Mucosa of gallbladder (tissue), 1 donor: ENCODE measurements at places on chromosomes 6 and 20. TPM values are rescaled to one million over a fixed set of nuclear protein-coding genes. Genes with fewer than 3 reads are reported as not detected.
A peak's percentile ranks its signal among the peaks of the same experiment; 100 is the strongest.

GRCh38 chr20:63709149-63709527, 1.3 kb downstream of the ZGPAT start:
- no peak for DNase-seq

PANK2 gene
- total RNA-seq = 32.5 TPM

TP53TG5 gene
- not detected for total RNA-seq

DNA sequence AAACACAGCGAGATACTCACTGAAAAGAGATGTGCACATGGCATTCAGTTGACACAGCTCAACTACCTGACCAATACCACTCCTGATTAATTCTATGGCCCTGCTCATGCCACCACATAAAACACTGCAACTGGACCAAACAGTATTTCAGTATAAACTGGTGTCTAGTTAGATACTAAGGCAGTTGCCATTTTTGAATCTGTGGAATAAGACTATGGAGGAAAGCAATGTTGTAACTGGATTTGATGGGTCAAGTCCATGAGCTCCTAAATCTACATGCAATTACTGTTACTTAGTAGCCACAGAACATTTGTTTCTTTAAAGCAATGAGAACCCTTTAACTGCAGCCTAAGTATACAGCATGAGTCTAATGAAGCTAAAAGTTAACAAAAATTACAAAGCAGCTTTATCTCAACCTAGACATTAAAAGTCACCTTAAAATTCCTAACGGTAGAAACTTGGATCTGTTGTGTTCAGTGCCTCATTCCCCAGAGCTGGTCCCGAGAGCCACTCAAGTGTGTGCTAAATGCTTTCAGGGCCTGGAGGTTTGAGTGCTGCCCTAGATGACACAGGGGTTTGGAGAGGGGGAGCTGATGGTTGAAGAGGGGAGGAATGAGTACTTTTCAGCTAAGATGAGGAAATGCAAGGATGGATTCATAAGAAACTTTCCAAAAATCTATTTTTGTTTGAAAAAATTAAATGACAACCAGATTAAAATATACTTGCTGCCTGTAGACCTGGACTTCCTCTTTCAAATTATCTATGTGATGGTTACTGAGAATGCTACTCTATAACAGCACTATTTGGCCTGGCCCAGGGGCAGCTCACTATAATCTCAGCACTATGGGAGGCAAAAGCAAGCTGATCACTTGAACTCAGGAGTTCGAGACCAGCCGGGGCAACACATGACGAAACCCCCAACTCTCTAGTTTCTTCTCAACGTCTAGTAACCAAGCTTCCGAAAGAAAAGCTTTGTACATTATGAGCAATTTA, 15.6 kb downstream of the SNX5 start:
- DNase-seq = no peak

GRCh38 chr6:110484321-110484720, 7.9 kb upstream of the SLC22A16 start:
- no peak for DNase-seq

NINL gene
- total RNA-seq = 20.8 TPM

DNA sequence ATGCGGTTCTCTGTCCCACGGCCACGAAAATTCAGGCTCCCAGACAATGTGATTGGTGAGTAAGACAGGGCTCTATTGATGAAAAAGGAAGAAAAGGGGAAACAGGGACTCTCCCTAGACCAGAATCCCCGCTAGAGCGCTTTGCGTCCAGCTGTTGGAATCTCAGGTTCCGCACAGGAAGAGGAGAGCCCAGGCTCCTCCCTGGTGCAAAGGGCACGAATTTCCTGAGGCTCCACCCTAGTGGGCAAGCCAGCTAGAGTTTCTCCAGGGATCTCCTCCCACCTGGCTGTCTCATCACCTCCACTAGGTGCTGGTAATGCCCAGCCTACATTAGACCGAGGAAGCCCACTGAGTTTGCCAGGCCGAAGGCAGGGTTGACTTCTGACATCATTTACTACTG, 135.9 kb upstream of the SOX4 start:
- DNase-seq = no peak

- no peak for DNase-seq
Measured at GRCh38 chr20:58130581-58130980, 97.9 kb downstream of the ANKRD60 start.

TRIM10 gene
- total RNA-seq = 5.4 TPM

RFX6 gene
- not detected for total RNA-seq

DNA sequence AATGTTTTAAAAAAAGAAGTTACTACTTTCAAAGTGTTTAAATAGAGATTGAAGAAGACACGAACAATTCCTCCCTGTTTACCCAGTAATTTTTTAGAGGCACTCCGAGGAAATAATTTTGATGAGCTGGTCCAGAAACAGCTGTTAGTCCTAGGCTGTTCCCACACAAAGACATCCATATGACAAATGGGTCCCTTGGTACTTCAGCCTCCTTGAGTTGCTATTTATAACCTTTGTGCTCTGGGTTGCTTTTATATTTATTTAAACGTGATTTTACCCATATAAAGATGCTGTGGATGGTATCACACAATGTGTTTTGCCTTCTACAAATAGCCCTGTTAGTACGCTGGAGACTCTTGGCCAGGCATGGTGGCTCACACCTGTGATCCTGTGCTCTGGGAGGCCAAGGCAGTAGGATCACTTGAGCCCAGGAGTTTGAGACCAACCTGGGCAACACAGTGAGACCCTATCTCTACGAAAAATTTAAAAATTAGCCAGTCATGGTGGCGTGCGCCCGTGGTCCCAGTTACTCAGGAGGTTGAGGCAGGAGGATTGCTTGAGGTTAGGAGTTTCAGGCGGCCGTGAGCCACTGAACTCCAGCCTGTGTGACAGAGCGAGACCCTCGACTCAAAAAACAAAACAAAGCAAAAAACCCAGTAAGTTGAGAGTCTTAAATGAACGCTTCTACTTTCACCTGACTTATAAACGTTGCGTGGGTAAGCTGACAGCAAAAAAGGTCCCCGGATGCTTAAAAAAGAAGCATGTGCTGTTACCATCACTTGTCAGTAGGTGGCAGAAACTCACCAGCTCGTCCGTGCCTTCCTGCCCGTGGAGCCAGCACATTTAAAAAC, 56.9 kb upstream of the ARMH2 start:
- DNase-seq = peak; percentile 68

- DNase-seq = no peak
Measured at GRCh38 chr6:122339661-122340060, 59.8 kb upstream of the HSF2 start.

GRCh38 chr6:125310994-125311649, 9.4 kb upstream of the HDDC2 start:
- DNase-seq = no peak

DNA sequence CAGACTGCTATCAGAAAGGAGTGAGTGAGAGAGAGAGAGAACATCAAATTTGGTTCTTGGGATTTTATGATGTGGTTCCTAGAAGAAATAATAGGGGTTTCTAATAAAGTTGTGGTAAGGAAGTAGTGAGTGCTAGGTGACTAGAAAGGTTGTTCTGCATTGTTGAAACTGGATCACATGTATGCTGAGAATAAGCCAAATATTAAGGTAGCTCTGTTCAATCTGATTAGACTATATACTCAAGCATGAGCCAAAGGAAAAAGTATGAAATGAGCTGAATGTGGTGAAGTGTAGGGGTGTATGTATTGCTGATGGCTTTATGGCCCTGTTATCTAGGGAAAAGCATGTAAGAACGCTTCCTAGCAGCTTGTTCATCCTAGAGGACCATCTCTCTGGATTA, 63.0 kb upstream of the IMPG1 start:
- DNase-seq = no peak

FOXA2 gene
- total RNA-seq = 35.6 TPM

- no peak for DNase-seq
Measured at GRCh38 chr6:47132724-47133123, 90.6 kb upstream of the ADGRF1 start.

KIZ gene
- total RNA-seq = 23.5 TPM

- DNase-seq = no peak
Measured at GRCh38 chr6:36599791-36600209, 5.6 kb downstream of the SRSF3 start.

GRIK2 gene
- total RNA-seq = 1.2 TPM

GRCh38 chr6:50820869-50821264, 2.2 kb downstream of the TFAP2B start:
- no peak for DNase-seq

- no peak for DNase-seq
Measured at GRCh38 chr6:157574851-157575424, 193.9 kb downstream of the ZDHHC14 start.

DZANK1 gene
- 3.3 TPM for total RNA-seq

- DNase-seq = no peak
Measured at GRCh38 chr6:169964486-169965180, 213.2 kb downstream of the ERMARD start.

DNA sequence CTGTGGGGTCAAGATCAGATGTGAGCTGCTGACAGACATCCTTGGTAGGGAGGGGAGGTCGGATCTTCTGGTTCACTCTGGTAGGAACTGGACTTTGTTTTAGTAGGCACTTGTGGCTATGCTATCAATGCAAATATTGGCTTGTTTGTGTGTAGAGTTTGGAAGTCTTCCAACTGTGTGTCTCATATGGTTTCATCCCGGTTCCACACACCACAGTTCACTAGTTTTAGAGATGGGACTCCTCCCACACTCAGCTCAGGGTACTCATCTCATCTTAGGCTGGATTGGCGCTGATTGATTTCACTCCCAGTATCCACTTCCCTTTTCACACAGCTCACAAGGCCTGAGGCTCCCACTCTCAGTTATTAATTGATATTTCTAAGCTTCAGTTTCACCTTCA, 161.3 kb downstream of the THBS2 start:
- no peak for DNase-seq

DNA sequence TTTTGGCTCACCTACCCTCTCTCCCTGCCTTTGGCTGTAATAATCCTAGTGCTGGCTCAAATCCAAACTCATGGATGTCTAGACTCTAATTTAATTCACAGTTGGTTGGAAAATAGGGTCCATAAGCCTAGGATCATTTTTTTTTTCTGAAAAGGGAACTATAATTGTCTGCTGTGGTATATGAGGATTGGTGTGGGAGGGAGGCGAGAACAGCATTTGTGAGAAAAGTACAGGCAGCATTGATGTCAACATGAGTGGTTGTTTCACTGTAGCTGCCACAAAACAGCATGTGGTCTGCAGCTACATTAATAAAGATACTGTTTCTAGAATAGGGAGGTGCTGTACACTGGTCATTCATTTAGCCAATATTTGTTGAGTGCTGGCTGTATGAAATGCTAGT, 18.6 kb upstream of the POLR1H start:
- no peak for DNase-seq

- DNase-seq = no peak
Measured at GRCh38 chr6:130018744-130019325, 454 bp downstream of the L3MBTL3 start.

ESR1 gene
- total RNA-seq = 1.9 TPM

SCAF8 gene
- total RNA-seq = 37.4 TPM

DNA sequence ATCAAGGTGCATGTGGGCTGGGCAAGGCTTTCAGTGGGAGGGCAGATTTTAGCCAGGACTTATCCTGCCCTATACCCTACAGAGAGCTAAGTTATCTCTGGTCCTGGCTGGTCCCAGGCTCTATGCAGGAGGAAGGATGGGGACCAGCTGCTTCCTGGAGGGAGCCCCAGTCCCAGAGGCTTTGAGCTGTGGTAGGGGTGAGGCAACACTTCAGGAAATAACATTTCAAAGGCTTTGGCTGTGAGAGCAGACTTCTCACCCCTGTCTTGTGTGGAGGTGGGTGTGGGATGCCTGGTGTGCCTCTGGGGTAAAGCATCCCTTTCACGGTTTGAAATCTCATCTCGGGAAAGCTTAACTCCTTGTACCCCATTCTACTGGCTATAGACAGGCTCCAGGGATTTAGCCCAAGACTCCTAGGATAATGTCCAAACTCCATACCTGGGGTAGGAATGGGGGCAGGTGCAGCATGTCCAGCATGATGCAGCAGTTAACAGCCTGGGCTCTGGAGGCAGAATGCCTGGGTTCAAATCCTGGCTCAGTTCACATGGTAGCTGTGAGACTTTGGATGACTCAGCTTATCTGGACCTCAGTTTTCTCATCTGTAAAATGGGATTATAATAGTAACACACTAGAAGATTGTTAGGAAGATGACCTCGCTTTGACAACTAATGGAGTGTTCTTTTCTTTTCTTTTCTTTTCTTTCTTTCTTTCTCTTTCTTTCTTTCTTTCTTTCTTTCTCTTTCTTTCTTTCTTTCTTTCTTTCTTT, 27.5 kb upstream of the SIRPA start:
- DNase-seq = no peak

- no peak for DNase-seq
Measured at GRCh38 chr20:8255945-8256632, 124.0 kb downstream of the PLCB1 start.

SUPT3H gene
- total RNA-seq = 5.1 TPM

DNA sequence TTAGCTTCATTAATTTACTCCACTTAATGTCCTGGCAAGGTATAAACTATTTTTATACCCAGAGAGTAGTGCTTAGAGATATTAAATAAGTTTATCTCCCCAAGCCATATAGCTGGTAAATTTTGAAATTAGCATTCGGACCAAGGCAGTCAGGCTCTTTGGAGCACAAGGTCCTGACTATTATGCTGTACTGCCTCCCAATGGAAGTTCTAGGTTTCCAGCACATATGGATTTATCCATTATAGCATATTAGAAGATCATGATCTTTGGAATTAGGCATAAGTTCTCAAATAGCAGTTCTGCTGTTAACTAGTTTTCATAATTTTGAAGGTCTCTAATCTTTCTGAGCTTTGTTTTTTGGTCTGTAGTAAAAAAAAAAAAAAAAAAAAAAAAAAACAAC, 835.3 kb upstream of the EPHA7 start:
- DNase-seq = no peak

- DNase-seq = no peak
Measured at GRCh38 chr20:24993337-24994185, 1.0 kb upstream of the APMAP start.

GRCh38 chr20:3168829-3169590, 4.3 kb downstream of the LZTS3 start:
- DNase-seq = no peak

DNA sequence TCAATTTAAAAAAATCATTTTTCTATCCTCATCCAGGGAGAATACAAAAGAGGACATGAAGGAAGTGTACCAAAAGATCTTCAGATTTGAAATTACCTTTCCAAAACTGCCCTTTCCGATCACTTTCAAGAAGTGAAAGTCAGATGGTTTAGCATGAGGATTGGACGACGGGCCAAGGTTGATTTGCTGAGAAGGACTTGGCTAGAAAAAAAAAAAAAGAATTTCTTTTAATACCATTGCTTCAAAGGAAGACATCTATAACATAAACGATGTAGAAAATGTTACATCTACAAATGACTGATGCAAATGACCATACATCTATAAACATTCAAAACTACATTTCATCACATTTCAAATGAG, 120.9 kb upstream of the SLC2A12 start:
- DNase-seq = no peak

GRCh38 chr6:92507552-92507951, 911.8 kb downstream of the EPHA7 start:
- no peak for DNase-seq

MLN gene
- total RNA-seq = not detected

MCHR2 gene
- not detected for total RNA-seq

GRCh38 chr20:46085179-46085851, 4.4 kb downstream of the NCOA5 start:
- DNase-seq = no peak

GRCh38 chr6:3913077-3913957, 64.1 kb downstream of the FAM50B start:
- peak; percentile 82 for DNase-seq

- DNase-seq = no peak
Measured at GRCh38 chr20:17822540-17823408, 123.0 kb downstream of the BANF2 start.

GRCh38 chr6:165831812-165832510, 168.9 kb upstream of the PDE10A start:
- DNase-seq = no peak

- DNase-seq = no peak
Measured at GRCh38 chr6:75306064-75306463, 21.5 kb upstream of the TMEM30A start.

GRCh38 chr20:62951896-62952372, 575 bp upstream of the SLC17A9 start:
- no peak for DNase-seq
